ENCODE measurements at places on chromosomes 7 and 10. TPM values are rescaled to one million over a fixed set of nuclear protein-coding genes. Genes with fewer than 3 reads are reported as not detected.

Gene FAM237B
- total RNA-seq = not detected

GRCh38 chr10:62047960-62048383 lies 146.5 kb downstream of the ARID5B start:
- peaks cover 9% of the 10 kb centered on the region for H3K36me3 ChIP-seq
- H3K4me1 ChIP-seq = peaks cover 76% of the 10 kb centered on the region
- H3K4me3 ChIP-seq = peak overlapping the region; percentile 14
- DNase-seq = no peak
- no peaks in the 10 kb centered on the region for H3K27me3 ChIP-seq

DNA sequence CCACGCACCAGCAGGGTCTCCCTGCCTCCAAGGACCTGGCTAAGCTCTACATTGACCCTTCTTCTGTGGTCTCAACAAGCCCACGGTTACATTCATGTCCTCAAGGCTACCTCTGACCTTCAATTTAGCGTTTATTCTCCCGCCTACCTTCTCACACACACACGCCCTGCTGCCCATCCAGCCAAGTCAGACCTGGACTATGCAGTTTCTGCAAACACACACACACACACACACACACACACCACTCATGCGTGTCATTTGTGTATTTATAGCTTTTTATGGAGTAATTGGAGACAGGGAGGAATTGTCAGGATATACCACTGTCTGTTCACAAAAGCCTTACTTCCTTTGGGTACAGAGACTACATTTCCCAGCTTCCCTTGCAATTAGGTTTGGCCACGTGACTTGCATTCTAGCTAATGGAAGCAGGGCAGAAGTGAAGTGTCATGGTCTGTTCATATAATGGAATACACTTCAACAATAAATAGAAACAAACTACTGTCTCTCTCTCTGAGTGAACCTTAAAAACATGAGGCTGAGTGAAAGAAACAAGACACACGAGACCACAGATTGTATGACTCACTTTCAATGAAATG lies 53.8 kb upstream of the CPXM2 start:
- no peaks in the 10 kb centered on the region for H3K27me3 ChIP-seq
- no peak for DNase-seq
- H3K36me3 ChIP-seq = no peaks in the 10 kb centered on the region

DNA sequence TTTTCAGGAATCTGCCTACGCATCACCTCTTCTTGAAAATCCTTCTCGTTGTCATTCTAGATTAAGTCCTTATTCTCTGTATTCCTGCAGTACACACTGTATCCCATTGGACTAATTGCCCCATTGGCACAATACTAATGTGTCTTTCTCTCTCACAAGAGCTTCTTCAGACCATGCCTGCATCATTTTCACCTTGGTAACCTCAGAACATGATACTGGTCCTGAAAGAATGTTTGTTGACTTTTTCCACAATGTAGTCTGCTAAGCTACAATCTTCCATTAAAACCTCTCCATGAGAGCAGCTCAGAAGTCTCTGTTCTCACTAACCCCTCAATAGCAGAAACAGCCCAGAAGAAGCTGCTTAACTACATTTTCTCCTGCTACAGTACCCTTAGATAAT lies 270.7 kb downstream of the PCDH15 start:
- H3K36me3 ChIP-seq = no peaks in the 10 kb centered on the region
- DNase-seq = no peak
- no peak overlapping the region for H3K4me3 ChIP-seq
- no peaks in the 10 kb centered on the region for H3K4me1 ChIP-seq
- no peak overlapping the region for H3K27ac ChIP-seq
